ENCODE measurements at places on chromosomes 16 and 17. TPM values are rescaled to one million over a fixed set of nuclear protein-coding genes. Genes with fewer than 3 reads are reported as not detected.

DNA sequence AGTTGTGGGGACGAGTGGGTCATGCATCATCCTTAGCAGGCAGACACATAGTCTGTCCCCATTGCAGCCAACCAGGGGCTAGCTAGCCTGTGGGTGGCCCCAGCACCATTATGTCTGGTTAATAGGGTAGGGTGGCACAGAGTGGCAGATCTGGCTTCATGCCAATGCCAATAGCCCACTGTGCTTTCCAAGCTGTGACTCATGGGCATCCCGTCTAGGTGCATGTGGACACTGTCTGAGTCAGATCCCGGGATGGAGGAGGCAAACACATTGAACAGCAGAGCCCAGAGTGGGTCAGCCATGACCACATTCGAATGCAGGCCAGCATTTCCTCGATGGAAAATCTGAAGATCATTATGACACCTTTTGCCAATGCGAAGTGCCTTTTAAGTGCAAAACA lies 2.5 kb downstream of the HS3ST2 start:
- no peak overlapping the region for H3K27ac ChIP-seq
- peaks cover 6% of the 10 kb centered on the region for H3K4me1 ChIP-seq
- H3K4me3 ChIP-seq = no peak overlapping the region
- peaks cover 35% of the 10 kb centered on the region for H3K27me3 ChIP-seq
- DNase-seq = no peak
- H3K36me3 ChIP-seq = peaks cover 5% of the 10 kb centered on the region

The EVI2B gene
- total RNA-seq = 52.6 TPM

GRCh38 chr17:27651411-27652345 lies 20.7 kb downstream of the LGALS9 start:
- H3K4me3 ChIP-seq = no peak overlapping the region
- H3K27ac ChIP-seq = no peak overlapping the region
- peak; percentile 80 for DNase-seq
- H3K27me3 ChIP-seq = no peaks in the 10 kb centered on the region
- peaks cover 13% of the 10 kb centered on the region for H3K4me1 ChIP-seq

GRCh38 chr16:11985250-11985649 lies 8.7 kb downstream of the SNX29 start:
- H3K27me3 ChIP-seq = no peaks in the 10 kb centered on the region
- no peak overlapping the region for H3K4me3 ChIP-seq

The MGAT5B gene
- total RNA-seq = not detected

DNA sequence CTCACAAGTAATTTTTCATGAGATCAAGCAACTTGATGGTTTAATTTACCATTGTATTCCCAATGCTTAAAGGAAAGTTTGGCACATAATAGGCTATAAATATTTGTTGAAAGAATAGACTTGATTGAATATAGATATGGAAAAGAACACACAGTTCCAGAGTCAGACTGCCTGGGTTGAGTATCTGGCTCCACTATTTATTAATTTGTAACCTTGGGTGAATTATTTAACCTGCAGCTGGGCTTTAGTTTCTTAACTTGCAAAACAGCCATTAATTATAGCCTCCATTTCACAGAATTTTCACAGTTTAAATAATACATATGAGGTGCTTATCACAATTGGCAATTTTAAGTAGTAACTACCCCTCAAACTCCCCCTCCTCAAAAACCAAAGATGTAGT lies 73.6 kb downstream of the NCOR1 start:
- no peaks in the 10 kb centered on the region for H3K4me1 ChIP-seq
- H3K36me3 ChIP-seq = peaks cover 34% of the 10 kb centered on the region
- no peak overlapping the region for H3K27ac ChIP-seq

The SNAI3 gene
- total RNA-seq = 14.3 TPM

The PRSS36 gene
- total RNA-seq = 0.95 TPM

The NOXO1 gene
- total RNA-seq = not detected

The GCGR gene
- not detected for total RNA-seq

The AOC2 gene
- 2.1 TPM for total RNA-seq

DNA sequence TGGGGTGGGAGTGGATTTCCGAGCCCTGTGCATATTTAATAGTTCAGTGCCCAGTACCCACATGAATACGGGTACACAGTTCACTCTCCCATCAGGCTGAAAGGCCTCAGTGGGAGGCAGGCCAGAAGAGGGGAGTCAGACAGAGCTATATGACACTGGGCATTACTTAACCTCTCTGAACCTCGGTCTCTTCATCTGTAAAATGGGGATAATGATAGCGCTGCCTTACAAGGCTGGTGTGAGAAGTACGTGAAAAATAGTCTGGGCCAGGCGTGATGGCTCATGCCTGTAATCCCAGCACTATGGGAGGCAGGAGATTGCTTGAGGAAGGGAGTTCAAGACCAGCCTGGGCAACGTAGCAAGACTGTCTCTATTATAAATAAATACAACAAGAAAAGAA lies 3.6 kb downstream of the GPRC5B start:
- no peak for DNase-seq
- H3K4me3 ChIP-seq = no peak overlapping the region
- H3K36me3 ChIP-seq = no peaks in the 10 kb centered on the region

GRCh38 chr17:82350182-82351030 lies 8.6 kb upstream of the TEX19 start:
- no peaks in the 10 kb centered on the region for H3K36me3 ChIP-seq
- peaks cover 11% of the 10 kb centered on the region for H3K27me3 ChIP-seq
- H3K27ac ChIP-seq = no peak overlapping the region
- peaks cover 8% of the 10 kb centered on the region for H3K4me1 ChIP-seq
- H3K4me3 ChIP-seq = no peak overlapping the region

DNA sequence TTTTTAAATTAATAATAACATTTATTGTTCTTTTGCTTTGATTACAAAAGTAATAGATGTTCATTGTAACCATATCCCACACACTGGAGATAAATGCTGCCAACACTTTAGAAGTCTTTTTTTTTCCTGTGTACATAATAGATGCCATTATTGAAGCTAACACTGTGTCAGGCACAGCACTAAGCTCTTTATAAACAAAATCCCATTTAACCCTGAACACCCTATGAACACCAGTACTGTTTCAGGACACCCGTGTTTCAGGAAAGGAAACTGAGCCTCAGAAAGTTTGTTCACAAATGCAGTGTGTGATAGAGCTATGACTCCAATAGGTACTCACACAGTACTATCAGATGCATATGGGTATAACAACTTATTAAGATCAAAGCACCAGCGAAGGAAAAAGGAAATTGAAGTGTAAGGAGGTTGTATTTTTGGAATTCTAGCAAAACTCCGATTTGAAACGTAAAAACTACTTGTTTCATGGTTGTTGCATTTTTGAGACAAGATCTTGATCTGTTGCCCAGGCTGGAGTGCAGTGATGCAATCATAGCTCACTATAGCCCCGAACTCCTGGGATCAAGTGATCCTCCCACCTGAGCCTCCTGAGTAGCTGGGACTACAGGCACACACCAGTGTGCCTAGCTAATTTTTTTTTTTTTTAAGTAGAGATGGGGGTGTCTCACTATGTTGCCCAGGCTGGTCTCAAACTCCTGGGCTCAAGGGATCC lies 2.0 kb upstream of the KIFC3 start:
- H3K4me3 ChIP-seq = no peak overlapping the region
- no peaks in the 10 kb centered on the region for H3K36me3 ChIP-seq
- no peak for DNase-seq
- H3K4me1 ChIP-seq = peaks cover 33% of the 10 kb centered on the region
- H3K27me3 ChIP-seq = peaks cover 57% of the 10 kb centered on the region
- no peak overlapping the region for H3K27ac ChIP-seq

DNA sequence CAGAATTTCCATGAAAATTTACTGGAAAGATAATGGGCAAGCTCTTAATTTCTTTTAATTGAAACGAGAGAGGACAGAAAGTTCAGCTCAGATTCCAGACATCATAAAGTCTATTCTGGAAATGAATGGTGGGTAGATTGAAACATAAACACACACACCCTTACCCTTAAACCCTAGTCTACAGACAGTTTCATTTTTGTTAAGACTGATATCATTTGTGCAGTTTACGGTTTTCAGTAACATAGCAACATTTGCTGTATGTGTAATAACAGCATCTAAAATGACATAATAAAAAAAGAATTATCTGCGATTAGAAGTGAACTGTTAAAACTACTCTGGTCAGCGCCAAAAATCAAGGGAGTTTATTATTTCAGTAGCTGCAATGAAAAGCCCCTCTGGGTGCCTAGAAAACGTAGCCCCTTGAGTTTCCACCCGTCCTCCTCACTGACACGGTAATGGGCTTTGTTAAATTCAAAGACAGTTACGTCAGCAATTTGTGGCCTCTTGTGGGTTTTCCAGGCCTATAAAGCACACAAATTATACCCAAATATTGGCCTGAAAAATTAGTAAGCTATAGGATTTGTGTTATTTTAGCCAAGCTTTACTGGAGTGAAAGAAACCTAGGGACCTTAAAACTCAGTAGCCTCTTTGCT lies 520.6 kb upstream of the SOX9 start:
- no peak overlapping the region for H3K4me3 ChIP-seq
- no peaks in the 10 kb centered on the region for H3K27me3 ChIP-seq
- H3K36me3 ChIP-seq = no peaks in the 10 kb centered on the region

DNA sequence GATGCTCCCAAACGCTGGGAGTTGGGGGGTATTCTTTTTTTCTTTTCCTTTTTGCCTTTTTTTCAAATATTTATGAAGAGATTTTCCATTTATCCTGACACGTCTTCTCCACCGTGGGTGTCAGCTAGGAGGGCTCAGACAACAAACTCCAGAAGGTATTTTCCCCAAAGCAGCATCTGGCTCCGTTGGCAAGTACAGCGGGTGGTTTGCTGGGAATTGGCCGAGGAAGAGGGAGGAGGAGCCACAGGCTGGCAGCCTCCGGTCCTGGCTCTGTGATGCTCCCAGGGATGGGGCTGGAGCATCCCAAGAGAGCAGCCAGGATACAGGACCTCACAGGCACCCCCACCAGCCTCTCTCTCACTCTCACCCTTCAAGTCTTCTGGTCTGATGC lies 10.9 kb upstream of the CACNG4 start:
- peaks cover 14% of the 10 kb centered on the region for H3K27me3 ChIP-seq
- no peak overlapping the region for H3K27ac ChIP-seq
- H3K4me3 ChIP-seq = no peak overlapping the region

The OSGIN1 gene
- total RNA-seq = 0.24 TPM

DNA sequence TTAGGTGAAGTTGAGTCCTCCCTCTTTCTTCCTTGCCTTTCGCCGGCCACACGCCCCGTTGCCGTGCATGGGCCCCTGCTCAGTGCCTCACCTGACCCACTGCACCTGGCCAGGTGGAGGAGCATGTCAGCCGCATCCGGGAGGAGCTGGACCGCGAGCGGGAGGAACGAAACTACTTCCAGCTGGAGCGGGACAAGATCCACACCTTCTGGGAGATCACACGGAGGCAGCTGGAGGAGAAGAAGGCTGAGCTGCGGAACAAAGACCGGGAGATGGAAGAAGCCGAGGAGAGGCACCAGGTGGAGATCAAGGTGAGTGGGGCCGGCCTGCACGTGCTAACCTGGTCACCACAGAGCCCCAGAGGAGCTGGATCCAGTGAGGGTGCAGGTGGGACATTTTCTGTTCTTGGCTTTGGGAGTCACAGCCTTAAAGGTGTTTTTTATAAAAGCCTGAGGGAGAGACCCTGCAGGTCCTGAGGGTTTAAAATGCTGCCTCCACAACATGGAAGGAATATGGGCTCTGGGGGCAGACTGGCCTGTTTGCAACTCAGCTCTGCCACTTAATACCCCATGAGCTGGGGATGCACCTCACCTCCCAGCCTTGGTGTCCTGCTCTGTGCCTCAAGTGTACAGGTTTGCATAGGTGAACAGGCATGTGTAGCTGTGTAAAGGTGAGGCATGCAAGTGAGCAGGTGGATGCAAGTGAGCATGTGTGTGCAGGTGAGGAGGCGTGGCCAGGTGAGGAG lies 12.1 kb upstream of the DBNDD1 start:
- peaks cover 5% of the 10 kb centered on the region for H3K4me1 ChIP-seq
- H3K4me3 ChIP-seq = peak overlapping the region; percentile 12
- peaks cover 5% of the 10 kb centered on the region for H3K36me3 ChIP-seq
- no peak for DNase-seq
- H3K27me3 ChIP-seq = no peaks in the 10 kb centered on the region

- peak overlapping the region; percentile 34 for H3K27ac ChIP-seq
- H3K4me3 ChIP-seq = no peak overlapping the region
- H3K36me3 ChIP-seq = peaks cover 34% of the 10 kb centered on the region
- DNase-seq = no peak
- no peaks in the 10 kb centered on the region for H3K27me3 ChIP-seq
Measured at GRCh38 chr16:4654011-4654963, 29.7 kb downstream of the MGRN1 start.

GRCh38 chr17:10144982-10145381 lies 53.4 kb downstream of the GAS7 start:
- peaks cover 23% of the 10 kb centered on the region for H3K27me3 ChIP-seq
- H3K27ac ChIP-seq = no peak overlapping the region
- no peaks in the 10 kb centered on the region for H3K36me3 ChIP-seq

The SNX20 gene
- total RNA-seq = 65.3 TPM

DNA sequence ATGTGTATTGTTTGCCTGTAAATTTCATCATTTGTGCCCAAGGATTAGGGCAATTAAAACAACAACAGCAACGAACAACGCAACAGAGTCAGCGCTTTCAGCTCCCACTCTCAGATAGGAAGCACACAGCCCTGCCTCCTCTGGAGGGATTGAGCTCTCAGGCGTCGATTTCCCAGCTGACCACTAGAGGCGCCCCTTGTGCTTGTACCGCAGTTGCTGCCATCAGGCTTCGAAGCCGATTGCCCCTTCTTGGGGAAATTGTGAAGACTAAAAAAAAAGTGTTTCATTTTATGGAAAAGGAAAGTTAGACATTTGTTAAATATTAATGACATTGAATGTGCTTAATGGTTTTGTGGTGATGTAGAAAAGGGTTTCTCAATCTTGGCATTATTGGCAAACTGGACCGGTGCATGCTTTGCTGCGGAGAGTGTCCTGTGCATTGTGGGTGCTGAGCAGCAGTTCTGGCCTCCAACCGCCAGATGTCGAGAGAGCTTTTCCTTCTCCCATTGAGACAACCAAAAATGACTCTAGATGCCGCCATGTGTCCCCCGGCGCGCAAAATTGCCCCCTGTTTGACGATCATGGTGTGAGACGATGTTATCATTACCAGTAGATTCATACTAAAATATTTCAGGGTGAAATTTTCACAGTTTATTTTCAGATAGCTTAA lies 650.4 kb upstream of the RBFOX1 start:
- H3K4me1 ChIP-seq = peaks cover 3% of the 10 kb centered on the region
- no peaks in the 10 kb centered on the region for H3K27me3 ChIP-seq
- peak; percentile 23 for DNase-seq
- H3K27ac ChIP-seq = no peak overlapping the region
- H3K36me3 ChIP-seq = no peaks in the 10 kb centered on the region
- H3K4me3 ChIP-seq = no peak overlapping the region

- DNase-seq = no peak
- no peaks in the 10 kb centered on the region for H3K4me1 ChIP-seq
- H3K27me3 ChIP-seq = peaks cover 6% of the 10 kb centered on the region
- no peak overlapping the region for H3K27ac ChIP-seq
Measured at GRCh38 chr17:51733166-51733565, 425.3 kb downstream of the CA10 start.
